ENCODE measurements at places on chromosomes 5 and 9. TPM values are rescaled to one million over a fixed set of nuclear protein-coding genes. Genes with fewer than 3 reads are reported as not detected.

FPGS gene
- total RNA-seq: 286 TPM

ECSCR gene
- total RNA-seq: 51.6 TPM

TOR4A gene
- total RNA-seq: 38.3 TPM

SPINK5 gene
- total RNA-seq: not detected

OCLN gene
- 0.53 TPM for total RNA-seq

OTP gene
- total RNA-seq: not detected

SLC44A1 gene
- total RNA-seq: 26.5 TPM

IL9 gene
- not detected for total RNA-seq

TRPM3 gene
- total RNA-seq: 3.3 TPM

CYLC2 gene
- not detected for total RNA-seq

SRA1 gene
- 47.3 TPM for total RNA-seq

SLC4A9 gene
- not detected for total RNA-seq
